Activated CD8-positive, alpha-beta memory T cell treated with anti-CD3 and anti-CD28 coated beads for 24 hours (primary cell): ENCODE measurements at places on chromosomes 1 and 21.

GRCh38 chr1:164092603-164093353, 466.2 kb upstream of the PBX1 start:
- DNase-seq, result no peak

GRCh38 chr1:5098981-5099385, 444.6 kb downstream of the AJAP1 start:
- DNase-seq, result no peak

- DNase-seq, result no peak
Measured at GRCh38 chr1:102961549-102961948, 146.8 kb downstream of the COL11A1 start.

GRCh38 chr1:226384040-226384439, 23.9 kb downstream of the PARP1 start:
- DNase-seq, result no peak

GRCh38 chr1:152884085-152884484, 6.0 kb downstream of the SMCP start:
- DNase-seq, result no peak

GRCh38 chr1:15722836-15723532, 13.1 kb upstream of the SLC25A34 start:
- DNase-seq, result no peak

DNA sequence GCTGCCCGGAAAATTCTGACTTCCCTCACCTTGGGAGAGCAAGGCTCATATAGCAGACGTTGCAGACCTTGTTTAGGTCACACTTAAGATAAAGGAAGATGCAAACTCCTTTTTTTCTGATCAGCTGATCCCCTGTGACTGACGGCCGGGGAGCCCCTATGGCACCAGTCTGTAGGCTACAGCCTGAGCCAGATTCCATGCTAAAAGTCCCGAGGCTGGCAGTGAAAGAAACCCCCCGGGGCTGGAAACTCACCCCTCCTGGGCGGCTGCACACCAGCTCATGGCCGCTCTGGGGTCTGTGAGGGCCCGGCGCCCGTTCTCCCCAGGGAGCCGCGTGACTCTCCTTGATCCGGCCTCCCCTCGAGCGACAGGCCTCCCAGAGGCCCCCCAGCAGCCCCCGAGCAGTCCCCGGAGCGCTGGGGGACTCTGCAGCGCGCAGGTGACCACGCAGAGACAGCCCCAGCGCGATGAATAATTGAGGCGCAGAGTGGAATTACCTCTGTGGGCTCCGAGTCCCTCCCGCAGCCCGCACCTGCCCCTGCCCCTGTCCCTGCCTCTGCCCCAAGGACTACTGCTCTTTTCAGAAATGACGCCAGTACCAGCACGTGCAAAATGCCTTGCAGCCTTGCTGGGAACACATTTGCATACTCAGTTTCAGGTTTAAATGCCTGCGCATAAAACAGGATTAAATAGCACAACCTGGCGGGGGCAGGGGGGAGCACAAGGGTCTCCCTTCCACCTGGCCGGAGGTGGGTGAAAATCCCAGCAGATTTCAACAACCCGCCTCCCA, 62.6 kb upstream of the CLDN14 start:
- DNase-seq, result peak; percentile 21

GRCh38 chr1:110707232-110707631, 32.5 kb upstream of the KCNA3 start:
- DNase-seq, result no peak

DNA sequence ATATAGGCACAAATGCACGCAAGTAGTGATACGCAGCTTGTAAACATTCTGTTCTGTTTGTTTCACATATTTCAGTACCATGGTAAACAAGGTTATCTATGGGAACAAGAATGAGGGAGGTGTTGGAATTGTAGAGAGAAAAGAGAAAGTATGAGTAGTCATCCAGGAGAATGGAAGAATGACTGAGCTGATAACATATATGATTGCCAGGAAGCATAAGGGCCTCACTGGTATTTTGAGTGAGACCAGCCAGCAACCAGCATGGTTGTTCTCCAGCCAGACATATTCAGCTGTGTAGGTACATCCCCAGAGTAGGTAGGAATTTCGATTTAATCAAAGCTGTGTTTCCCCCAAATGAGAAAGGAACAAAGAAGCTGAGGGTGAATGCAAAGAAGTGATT, 58.9 kb upstream of the ARTN start:
- DNase-seq, result no peak

DNA sequence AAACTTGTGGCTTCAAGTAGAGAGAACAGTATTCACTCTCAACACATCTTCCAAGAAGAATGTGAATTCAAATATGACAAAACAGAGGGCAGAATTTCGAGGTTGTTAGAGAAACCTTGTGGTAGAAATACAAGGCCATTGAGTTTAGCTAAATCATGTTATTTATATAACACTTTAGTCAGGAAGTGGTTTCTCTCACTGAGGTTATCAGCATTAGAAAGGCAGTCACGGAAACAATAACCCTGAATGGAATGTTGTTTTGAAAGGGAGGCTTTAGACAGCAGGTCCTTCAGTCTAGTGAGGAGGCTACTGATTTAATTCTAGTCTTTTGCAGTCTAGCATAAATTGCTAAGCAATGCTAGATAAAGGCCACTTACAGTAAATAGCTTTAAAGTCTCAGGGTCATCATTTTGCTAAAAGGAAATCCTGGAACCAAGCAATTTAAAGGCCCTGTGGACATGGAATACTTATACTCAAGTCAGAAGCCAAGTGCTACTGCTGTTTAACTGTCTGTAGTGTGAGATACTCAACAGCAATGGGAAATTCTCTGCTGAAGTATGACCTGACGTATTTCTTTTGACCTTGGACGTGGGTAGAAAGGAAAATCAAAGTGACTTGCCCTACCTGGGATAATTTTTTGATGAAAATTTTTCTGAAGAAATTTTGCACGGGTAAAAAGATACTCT, 89.0 kb upstream of the CHODL start:
- no peak for DNase-seq

GRCh38 chr1:24351247-24351646, 32.1 kb downstream of the GRHL3 start:
- no peak for DNase-seq

DNA sequence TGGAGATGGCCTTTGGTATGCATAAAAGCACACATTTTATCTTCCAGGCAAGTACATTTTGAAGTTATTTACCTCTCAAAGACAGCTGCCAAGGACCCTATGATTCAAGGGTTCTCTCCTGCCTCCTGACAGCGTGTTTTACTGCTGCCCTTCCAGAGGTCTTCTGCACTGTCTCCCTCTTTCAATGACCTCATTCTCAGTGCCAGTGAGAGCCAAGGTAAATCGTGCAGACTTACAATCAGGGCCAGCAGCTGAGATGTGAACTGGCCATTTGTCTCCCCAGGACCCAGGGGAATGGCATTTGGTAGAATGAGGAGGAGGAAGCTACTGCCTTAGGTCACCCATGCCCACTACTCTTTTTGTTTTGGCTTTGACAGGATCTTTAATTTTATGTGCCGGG, 84.2 kb upstream of the FGGY start:
- DNase-seq, result no peak

DNA sequence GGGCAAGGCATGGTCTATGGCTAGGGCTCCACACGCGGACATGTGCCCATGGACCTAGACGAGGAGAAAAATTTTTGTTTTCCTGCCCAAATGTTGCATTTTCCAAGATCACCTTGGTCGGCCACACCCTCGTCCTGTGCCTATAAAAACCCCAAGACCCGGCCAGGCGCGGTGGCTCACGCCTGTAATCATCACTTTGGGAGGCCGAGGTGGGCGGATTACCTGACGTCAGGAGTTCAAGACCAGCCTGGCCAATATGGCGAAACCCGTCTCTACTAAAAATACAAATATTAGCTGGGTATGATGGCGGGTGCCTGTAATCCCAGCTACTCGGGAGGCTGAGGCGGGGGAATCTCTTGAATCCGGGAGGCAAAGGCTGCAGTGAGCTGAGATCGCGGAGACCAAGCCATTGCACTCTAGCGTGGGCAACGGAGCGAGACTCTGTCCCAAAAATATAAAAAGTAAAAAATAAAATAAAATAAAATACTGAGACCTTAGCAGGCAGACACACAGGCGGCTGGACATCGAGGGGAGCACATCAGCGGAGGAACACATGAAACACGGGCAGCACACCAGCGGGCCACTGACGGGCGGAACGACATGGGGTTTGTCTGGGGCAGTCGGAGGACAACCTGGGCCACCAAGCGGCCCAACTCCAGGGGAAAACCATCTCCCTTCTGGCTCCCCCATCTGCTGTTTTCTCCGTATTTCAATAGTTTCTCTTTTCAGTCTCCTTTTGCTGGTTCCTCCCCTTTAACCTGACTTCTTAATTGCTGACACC, 60.7 kb upstream of the TBX15 start:
- DNase-seq, result no peak

- DNase-seq, result no peak
Measured at GRCh38 chr1:109826930-109827349, 63.2 kb upstream of the EPS8L3 start.

GRCh38 chr1:162706606-162707005, 74.3 kb downstream of the DDR2 start:
- no peak for DNase-seq

DNA sequence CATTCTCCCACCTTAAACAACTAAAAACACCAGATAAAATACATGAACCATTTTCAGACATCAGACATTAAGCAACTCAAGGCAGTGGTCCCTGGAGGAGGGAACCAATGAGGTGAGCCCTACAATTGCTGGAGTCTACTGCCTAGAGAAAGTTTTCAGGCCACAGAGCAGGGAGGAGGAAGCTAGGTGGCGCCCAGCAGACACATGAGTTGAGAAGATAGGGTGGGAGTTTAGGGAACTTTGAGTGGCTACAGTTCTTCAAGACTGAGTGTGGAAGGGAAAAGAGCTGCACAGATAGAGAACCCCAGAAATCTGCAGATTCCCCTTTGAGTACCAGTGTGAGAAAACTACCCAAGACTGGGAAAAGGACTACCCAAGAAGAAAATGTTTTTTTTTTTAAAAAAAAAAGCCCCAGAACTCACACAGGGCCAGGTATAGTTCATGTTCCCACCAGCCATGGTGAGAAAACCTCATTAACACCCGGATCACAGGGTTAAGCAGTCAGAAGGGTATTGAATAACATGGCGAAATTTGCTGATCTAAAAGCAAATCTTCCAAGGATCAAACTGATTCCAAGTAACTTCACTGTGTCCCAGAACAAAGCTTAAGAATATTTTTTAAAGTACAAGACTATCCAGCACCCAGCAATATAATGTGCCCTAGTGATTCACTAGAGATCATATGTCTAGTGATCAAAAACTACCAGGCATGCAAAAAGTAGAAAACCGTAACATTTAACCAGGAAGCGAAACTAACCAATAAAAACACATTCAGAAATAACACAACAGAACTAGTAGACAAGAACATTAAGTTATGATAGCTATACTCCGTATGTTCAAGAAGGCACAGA, 12.0 kb downstream of the ALDH9A1 start:
- no peak for DNase-seq

DNA sequence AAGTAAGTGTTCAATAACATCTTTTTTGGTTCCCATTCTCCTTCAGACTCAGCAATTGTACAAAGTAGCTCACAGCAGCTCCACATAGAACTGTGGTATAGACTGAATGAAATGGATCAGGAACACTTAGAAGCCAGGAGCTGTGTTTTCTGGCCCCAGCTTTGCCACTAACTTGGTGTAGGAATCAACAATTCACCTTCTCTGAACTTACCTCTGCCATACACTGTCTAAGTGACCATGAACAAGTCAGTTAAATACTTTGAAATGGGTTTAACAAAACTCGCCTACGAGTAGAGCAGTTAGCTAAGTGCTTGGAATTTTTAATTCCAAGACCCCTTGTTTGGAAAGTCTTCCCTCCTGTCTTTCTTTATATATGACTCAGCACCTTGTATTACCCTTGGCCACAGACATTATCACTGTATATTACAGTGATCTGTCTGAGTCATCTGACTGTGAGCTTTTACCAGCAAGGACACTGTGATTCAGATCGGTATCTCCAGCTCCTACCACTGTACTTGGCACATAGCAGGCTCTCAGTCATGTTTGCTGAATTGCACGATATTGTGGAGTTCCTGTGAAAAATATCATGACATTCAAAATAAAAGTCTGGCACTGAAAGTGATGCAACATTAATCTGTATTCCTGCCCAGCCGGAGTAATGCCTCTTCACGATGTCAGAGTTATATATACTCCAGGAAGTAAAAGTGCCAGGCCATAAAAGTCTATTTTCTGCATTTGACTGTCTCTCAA, 101.7 kb upstream of the BEND5 start:
- no peak for DNase-seq

- no peak for DNase-seq
Measured at GRCh38 chr1:161720422-161720821, 922 bp upstream of the FCRLB start.

DNA sequence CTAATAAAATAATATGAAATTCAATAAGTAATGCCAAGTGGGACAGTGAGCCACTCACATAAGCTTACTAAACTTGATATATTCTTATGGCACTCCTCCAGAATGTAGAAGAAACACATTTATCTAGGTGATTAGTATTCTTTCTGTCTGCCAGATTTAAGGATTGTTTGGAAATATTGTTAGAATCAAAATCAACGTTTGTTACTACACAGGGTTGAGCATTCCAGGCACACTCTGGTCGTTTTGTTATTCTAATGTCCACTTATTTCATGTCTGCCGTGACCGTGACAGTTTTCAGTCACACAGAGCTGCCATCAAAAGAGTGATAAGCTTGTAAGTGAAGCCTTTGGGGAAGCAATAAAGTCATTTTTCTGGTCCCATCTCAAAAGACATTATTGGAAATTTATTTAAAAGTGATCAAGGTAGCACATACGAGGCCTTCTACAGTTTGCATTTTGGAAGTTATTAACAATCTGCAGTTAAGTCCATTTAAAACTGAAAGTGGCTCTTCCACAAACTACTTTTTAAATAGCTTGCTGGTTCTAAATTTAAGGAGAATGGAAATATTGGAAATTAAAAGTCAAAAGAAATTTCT, 38.0 kb downstream of the NFIA start:
- DNase-seq, result no peak

DNA sequence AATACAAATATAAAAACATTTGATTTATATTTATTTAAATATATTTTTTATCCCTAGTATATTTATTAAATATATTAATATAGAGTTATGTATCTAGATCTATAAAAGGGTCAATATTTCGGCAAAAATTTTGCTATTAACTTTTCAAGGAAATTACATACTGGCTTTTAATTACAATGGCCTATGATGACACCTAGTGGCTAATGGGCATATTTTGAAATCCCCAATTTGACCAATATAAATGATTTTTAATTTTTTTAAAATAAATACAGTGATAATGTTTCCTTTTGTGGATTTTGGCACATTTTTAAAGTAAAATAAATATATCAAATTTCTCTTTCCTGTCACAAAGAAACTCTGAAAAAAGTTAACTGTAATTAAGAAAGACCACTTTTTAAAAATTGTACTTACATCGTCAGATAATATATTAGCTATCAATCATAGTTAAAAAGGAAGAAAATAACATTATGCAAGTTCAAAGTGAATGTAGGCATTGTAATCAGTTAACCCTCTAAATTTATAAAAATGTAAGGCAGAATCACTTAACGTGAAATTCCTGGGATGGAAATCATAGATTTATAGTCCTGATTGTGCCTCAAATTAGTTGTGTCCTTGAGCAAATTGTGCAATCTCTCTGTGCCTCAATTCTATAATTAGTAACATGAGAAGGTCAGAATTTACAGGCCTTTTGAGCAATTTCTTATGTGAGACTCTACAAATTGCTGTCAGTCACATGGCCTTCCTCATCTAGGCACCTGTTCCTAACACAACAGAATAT, 25.6 kb upstream of the RGS13 start:
- DNase-seq, result no peak

- no peak for DNase-seq
Measured at GRCh38 chr21:28345934-28346333, 646.7 kb downstream of the LTN1 start.

GRCh38 chr1:4461726-4462290, 192.6 kb upstream of the AJAP1 start:
- no peak for DNase-seq
